ENCODE measurements at places on chromosomes 3 and 15.
A peak's percentile ranks its signal among the peaks of the same experiment; 100 is the strongest.

DNA sequence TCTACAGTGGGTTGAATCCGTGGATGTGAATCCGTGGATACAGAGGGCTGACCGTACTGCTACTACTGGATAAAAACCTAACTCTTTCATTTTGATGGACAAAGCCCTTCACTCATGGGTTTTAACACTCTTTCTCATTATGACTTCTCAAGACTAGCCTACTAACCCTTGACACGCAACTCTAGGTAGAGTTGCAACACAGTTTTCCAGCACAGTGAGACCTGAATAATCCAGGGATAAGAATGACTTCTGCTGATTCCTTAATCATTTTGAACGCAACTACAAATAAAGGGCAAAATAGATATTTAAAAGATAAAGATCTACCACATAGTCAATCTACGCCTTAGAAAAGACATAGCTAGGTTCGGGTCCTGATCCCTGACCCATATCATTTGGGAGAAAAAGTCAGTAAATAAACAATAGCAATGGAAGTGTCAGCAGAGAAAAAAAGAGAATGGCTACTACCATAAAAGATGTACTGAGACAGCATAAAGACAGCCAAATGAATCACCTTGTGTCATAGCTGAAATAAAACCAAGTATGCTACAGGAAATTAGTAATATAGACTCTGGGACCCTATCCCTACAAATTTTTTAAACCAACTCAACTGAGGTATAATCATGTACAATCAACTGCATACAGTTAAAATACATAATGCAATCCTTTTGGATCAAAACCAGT, 87.6 kb downstream of the DPH6 start:
- DNase-seq, result no peak

GRCh38 chr3:191476066-191476772, 15.3 kb downstream of the PYDC2 start:
- no peak for DNase-seq

DNA sequence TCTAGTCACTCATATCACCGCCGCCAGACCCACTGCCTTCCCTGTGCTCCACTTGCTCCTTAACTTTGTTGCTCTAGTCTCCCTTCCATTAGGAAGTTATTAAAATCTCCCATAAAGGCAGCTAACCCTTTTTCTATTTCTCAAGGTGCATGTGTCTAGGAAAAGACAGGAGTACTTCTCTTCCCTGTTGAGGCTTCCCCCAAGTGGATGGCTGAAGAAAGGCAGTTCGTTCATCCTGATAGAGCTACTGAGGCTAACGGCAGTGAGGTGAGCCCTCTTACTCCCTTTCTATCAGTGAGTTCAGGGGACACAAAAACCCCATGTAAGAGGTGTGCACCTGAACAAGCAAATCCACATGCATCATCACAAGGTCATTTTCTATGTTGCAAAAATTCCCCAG, 397.8 kb downstream of the IGSF11 start:
- no peak for DNase-seq

- no peak for DNase-seq
Measured at GRCh38 chr3:175743733-175744400, 884.7 kb downstream of the NAALADL2 start.

DNA sequence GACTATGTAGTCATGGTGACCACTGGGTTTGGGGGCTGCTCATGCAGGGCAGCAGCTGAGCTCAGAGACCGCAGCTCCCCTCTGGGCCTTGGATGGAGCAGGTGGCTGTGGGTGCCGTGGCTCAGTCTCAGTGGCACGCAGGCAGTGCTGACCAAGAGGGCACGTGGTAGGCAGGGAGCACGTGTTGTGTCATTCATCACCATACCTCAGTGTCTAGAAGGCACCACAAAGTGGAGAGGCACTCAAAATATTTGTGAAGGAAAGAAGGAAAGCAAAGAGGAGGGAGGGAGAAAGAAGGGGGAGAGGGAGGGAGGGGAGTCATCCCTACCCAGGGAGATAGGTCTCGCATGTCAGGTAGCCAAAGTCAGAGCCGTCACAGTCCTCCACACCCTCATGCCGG, 26.1 kb downstream of the EAF1 start:
- DNase-seq, result no peak

DNA sequence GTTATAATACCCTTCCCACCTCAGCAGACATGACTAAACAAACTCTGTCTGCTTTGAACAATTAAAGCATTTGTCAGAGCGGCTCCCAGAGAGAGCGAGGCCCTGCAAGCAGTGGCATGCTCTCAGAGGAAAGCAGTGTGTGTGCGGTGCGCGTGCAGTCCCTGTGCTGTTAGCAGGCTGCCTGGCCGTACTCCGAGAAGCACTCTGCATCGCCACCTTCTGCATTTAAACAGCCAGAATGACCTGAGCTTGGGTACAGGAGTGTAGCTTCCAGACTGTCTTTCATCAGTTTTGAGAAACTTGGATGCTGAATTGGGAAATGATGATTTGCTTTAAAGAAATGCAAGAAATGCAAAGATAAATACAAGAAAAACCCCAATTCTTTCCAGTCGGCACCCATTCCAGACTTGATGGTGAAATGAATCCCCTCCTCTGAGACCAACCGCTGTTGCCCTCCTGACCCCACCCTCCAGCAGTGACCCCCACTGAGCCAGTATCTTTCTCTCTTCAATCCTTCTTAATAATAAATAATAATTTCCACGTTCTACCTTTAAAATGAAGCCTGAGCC, 113.5 kb downstream of the VGLL4 start:
- DNase-seq, result no peak

DNA sequence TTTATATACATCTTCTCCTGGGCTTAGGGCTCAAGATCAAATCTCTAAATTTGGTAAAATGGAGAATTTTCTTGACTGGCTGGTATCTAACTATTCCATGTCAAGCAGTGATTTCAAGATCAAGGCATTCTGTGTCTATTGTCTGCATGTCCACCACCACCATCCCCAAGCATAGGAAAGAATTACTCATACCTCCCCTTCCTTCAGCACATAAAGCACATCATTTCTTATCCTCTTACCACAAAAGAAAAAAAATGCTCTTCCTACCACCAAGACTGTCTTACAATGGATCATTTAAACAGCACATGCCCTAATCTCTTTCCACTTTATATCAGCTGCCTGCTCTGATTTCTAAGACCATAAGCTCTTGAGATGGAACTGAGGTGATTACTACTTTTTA, 470.5 kb upstream of the THBS1 start:
- no peak for DNase-seq

DNA sequence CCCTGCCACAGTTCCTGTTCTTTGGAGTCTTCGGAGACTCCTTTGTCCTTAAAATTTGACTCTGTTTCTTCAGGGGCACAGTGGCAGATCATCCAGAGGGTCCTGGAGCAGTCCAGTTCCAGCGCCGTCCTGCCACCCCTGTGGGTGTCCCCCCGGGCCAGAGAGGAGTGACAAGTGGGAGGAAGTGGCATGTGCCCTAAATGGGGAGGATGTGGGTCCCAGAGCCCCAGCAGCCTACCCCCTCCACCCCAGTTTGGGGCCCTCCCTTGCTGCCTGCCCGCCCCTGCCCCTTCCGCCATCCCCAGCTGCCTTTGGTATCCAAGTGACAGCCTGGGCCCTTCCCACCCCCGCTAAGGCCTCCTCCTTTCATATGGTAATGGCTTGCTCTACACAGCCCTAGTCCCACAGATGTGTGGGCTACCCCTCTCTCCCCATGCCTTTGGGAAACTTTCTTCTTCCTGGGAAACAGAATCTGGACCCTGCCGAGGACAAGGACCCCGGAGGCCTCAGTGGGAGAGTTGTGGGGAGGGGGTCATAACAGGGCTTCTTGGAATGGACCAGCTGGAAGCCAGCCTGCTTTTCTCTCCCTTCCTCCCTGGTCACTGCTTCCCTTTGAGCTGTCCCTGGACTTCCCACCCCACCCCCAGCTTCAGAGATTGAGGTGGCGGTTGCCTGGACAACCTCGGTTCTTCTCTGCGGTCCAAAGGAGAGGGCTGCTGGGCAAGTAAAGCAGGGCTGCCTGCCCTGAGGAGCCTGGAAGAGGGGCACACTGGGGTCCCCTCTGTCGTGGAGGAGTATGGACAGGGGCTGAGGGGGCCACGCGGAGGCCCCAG, 43.2 kb downstream of the KLHL25 start:
- DNase-seq, result no peak

DNA sequence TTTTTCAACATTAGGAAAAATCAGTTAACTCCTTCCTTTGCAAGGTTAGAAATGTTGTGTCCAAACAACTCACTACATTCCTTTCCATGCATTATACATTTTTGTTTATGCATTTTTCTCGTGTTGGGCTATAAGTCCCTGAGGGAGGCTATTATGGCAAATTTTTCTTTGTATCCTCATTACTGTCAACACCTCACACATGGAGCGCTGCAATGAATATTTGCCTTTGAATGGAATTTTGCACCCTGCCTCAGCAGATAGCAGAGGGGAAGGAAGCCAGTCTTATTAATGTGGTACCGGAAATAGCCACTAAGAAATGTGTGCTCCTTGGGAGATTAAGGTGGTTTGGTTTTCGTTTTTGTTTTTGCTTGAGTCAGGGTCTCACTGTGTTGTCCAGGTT, 134.7 kb downstream of the THSD4 start:
- DNase-seq, result no peak

DNA sequence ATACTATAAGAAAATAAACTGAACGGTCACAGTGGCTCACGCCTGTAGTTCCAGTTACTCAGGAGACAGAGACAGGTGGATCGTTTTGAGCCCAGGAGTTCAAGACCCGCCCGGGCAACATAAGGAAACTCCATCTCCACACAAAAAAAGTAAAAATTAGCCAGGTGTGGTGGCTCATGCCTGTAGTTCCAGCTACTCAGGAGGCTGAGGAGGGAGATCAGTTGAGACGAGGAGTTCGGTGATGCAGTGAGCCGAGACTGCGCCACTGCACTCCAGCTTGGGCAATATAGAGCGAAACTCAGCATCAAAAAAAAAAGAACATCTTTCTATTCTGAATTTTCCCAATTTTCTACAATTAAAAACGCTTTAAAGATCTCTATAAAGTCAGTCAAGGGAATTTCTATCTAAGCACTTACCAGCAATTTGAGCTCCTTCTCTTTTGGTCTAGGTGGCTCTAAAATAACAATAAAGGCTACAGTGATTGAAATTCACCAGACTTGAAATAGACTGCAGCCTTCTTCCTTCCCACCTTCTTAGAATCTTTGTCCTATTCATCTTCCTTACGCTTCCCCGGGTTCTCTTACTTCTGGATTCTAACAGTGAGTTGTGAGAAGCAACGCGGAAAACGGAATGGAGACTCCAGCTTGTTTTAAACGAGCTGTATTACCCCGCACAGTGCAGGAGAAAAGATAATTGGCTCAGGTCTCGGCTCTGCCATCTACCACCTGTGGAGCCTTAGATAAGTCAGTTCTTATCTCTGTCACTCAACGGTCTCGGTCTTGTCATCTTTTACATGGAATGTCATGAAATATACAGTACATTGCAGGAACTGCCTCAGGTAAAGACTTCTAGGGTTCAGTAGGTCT, 812 bp upstream of the SEC62 start:
- DNase-seq, result no peak

DNA sequence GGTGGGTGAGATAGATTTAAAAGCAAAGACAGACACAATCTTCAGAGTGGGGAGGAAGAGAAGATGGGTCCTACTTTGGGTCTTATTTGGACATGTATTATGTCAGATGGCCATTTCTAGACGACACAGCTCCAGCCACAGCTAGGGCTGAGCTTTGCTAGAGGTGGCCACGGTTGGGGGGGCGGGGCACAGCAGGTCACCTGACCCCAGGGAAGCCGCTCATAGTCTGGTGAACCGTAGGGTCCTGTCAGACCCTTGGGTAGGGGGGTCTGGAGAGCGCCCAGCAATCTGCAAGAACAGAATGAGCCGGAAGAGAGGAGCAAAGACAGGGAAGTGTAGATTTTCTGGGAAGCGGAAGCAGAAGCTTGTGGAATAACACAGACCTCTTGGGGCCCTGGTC, 6.6 kb downstream of the EPB42 start:
- no peak for DNase-seq

- DNase-seq, result no peak
Measured at GRCh38 chr3:188296761-188297612, 143.0 kb downstream of the LPP start.

GRCh38 chr15:36331531-36332275, 247.7 kb upstream of the CDIN1 start:
- DNase-seq, result no peak

- DNase-seq, result no peak
Measured at GRCh38 chr3:64262574-64263114, 37.4 kb upstream of the PRICKLE2 start.

DNA sequence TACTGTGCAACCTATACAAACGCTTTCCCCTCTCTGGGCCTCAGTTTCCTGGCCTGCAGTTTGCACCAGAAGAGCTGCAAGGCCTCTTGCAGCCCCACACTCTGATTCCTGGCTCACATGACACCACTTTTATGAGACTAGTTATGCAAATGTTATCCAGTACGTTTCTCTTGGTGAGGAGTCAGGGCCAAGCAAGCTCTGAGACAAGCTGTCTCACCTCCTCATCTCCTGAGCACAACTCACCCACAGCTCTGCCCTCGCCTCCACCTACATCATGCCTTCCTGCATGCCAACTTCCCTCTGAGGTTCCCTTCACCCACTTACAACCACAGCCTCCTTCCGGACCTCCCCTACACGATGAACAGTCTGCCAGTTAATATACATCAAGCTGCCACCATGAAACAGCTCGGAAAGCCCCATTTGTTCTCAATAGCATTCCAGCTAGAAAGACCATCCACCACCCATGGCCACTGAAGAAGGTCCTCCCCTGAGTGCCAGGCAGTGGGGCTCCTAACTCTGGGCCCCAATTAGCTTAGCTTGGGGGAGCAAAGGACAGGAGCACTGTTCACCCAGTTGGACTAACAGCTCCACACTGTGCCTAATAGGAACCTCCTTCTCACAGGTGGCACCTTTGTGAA, 25.0 kb downstream of the CRYGS start:
- DNase-seq, result peak; percentile 35

GRCh38 chr15:85730001-85730820, 64.5 kb downstream of the KLHL25 start:
- DNase-seq, result no peak

- DNase-seq, result no peak
Measured at GRCh38 chr15:66039117-66039871, 170.0 kb downstream of the RAB11A start.

- DNase-seq, result no peak
Measured at GRCh38 chr15:65804252-65804931, 12.3 kb upstream of the DENND4A start.

GRCh38 chr3:156675830-156676767, 1.7 kb downstream of the TIPARP start:
- DNase-seq, result peak; percentile 9

DNA sequence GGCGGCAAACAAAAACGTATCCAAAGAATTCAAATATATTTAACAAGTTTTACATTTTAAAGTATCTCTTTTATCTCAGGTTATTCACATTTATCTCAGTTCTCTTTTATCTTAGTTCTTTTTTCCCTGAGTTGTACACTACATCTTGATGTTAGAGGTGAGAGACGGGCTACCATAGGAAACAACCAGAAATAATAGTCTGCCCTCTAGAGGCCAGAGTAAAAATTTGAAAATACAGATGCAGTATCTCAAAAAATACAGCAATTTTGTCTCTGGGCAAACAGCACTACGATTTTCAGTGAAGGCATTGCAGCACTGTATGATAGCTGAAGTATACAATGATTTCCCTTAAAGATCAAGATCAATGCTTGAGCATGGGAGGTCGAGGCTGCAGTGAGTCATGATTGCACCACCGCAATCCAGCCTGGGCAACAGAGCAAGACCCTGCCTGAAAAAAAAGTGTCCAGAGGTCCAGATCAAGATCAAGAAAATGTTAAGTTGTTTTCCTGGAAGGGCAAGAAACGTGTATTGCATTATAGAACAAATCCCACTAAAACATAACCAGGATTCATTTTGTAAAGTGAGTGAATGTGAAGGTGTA, 82.6 kb upstream of the ATP11B start:
- DNase-seq, result no peak

- no peak for DNase-seq
Measured at GRCh38 chr3:184683234-184683633, 28.6 kb downstream of the MAGEF1 start.
